ENCODE measurements at places on chromosomes 1 and 21.
A peak's percentile ranks its signal among the peaks of the same experiment; 100 is the strongest.

DNA sequence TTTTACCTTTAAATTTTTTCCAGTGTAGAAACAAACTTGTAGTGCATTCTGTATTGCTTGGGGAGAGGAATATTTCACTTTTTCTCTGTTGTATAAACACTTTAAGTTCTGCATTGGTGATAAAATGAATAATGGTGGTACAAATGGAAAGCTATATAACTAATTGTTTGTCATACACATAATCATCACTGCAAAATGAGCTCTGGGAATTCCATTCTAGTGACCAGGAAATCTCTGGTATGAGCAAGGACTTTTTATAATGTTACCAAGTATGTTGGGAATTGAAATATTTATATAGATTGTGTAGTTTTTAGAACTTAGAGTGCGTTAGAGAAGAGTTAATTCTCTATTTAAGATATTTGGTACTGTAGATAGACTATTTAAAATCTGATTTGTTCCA is 5.0 kb upstream of the FMN2 start:
- DNase-seq: no peak

GRCh38 chr1:172356620-172357019 is 63.9 kb upstream of the C1orf105 start:
- DNase-seq: no peak

GRCh38 chr1:45260244-45260643 is 53.8 kb upstream of the ZSWIM5 start:
- no peak for DNase-seq

GRCh38 chr1:218478336-218478735 is 133.2 kb downstream of the TGFB2 start:
- no peak for DNase-seq

DNA sequence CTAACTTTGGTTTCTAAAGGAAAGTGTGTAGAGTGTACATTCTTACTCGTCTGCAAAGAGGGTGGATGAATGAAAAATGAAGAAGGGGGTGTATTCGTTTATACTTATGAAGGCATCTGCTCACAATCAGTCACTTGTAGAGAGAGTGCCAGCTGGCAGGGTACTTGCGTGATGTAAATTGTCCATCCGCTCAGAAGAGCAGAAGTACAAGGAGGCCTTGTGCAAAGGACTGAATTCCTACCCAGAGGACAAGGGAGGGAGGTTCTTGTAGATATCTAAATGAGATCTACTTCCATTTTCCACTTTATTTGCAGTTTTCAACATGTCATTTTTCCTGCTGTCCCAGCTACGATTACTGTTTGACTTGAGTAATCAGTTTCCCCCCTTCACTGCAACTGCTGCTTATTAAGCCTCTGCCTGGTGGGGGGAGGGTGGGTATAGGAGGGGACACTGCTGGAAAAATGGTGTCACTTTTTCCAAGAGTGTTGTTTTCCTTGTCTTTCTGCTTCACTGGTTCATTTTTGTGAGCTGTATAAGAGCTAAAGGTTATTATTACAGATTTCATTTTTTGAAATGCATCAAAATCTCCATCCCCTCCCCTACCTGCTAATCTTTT is 67.3 kb downstream of the LAMC1 start:
- no peak for DNase-seq

GRCh38 chr1:100995198-100995988 is 30.2 kb downstream of the DPH5 start:
- no peak for DNase-seq

- DNase-seq: no peak
These were observed 49.7 kb downstream of the PBX1 start for GRCh38 chr1:164608651-164609057.

DNA sequence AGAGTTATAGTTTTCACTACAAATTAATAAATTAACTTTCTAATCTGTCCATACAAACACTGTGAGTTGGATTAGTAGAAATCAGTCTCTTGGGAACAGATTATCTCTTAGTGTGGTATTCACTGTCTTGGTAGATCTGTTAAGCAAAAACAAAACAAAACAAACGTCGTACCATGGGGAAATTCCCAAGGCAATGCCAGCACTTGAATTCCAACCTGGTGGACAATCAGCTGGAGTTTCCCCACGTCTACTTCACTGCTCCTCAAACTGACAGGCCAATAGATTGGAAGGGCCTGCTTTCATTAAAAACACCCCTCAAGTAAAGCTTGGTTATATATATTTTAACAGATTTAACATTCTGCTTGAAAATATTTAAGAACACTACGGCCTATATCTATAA is 31.9 kb downstream of the GDAP2 start:
- no peak for DNase-seq

- DNase-seq: no peak
These were observed 62.6 kb downstream of the MAP3K7CL start for GRCh38 chr21:29193072-29193471.

- no peak for DNase-seq
These were observed 51.6 kb upstream of the MACF1 start for GRCh38 chr1:39152923-39153322.

DNA sequence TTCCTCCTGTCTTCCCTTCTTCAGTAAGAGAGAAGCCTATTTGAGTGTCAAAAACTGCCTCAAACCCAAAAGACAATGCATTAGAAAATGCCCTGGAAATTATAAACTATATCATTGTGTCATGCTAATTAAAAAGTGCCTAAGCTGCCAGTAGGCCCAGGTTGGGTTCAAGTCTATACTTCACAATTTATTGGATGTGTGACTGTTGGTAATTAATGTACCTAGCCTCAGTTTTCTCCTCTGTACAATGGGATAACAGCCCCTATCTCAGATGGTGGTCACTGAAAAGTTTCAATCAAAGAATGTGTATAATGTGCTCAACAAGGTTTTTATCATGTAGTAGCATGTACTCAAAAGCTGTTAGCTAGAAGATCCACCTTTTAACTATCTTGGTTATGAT is 246.9 kb upstream of the DUSP10 start:
- no peak for DNase-seq

DNA sequence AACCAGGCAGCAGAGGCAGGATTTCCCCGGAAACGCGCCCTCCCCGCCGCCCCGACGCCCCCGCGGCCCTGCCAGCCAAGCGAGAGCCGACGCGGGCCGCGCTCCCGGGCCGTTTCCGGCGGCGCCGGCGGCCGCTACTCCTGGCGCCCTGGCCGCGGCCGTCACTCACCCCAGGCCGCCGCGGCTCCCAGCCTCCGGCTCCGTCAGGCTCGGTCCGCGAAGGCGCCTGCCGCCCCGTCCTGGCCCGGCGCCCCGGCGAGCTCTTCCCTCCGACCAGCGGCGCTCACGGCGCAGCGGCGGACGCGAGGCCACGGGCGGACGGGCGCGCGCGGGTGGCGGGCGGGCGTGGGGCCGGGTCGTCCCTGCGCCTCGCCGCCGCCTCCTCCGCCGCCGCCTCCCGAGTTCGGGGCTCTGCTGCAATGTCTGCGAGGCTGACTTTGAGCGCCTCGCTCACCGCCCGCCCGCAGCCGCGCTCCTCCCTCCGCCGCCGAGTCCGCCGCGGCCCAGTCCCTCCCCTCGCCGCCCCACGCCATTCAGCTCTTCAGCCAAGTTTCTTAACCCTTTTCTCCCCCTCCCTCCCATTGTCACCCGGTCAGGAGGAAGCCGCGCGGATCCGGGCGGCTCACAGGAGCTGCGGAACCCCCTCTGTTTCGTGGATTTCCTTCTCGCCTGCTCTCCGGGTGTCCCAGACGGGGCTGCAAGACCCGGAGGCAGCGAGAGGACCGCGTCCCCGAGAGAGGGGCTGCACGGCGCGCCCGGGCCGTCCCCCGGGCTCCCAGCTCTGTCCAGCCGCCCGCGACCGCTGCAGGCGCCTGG is at the start of gene NRIP1:
Gene NRIP1 (minus strand): TSS at position 425 of the 816 bp plus-strand sequence. CDS start 96,808 bp downstream, outside the sequence.
- peak; percentile 87 for DNase-seq

DNA sequence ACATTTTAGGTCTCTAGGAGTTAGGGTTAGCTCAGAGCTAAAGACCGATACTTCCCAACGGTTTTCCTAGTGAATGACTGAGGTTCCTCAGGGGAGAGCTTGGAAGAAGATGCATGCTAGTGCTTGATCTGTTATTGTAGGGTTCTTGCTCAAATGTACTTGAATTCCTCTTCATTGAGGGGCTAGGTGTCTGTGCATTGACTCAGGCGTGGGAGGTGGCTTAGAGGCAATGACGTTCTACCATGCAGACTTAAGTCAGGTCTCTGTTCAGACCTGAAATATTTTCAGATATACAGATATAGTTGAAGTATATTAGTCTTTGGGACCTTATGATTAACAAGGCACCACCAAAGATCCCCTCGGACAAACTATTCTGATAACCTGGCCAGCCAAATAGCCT is 23.5 kb downstream of the S100A10 start:
- no peak for DNase-seq

GRCh38 chr1:109975718-109976117 is 8.8 kb upstream of the AHCYL1 start:
- no peak for DNase-seq

DNA sequence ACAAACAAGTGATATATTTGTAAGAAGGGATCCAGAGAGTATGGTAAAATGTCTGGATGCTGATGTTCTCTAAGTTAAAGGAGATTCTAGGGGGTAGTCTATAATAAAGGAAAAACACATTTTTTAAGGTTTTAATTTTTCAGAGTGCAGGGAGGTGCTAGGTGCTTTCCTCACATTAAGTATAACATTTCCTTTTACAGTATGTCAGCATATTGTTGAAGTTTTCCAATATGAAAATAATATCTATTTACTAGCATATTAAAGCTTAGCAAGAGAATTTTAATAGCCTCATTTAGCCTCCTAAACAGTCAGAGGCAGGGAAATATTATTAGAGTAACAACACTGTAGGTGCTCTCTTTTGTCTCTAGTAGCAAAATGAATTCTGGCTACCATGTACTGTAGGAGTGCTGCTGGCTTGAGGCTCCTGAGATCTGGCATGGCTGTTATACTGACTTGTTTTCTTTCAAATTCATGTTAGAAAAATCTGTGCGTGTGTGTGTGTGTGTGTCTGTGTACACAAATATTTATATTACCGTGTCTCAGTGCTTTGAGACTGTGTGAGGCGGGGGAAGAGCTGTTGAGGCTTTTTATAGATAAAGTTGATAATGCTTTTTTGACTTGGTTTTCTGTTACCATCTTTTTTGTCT is 71.0 kb downstream of the POU2F1 start:
- no peak for DNase-seq

DNA sequence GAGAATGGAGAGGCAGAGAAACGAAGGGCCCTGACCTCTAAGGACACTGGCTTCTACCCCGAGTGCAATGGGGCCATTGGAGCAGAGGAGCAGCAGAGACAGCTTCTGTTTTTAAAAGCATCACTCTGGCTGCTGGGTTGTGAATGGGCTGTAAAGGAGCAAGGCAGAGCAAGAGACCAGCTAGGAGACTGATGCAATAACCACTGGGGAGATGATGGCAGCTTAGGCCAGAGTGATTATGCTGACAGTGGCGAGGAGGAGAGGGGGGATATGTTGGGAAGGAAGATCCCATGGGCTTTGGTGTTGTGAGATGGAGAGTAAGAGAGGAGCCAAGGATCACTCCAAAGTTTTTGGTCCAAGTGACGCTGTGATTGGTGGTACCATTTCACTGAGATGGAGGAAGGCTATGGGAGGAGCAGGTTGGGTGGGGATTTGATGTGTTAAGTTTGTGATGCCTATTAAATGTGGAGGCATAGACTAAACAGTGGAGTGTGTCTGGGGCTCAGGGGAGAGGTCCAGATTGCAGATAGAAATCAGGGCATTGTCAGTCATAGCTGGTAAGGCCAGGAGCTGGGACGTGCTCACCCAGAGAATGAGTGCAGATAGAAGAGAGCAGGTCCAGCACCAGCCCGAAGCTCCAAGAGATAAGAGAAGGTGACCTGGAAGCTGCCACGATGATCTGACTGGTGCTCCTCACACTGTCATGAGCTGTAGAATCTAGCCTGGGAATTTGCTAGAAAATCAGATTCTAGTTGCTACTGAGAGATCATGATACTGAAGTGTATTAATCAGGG is 11.0 kb downstream of the TRAF5 start:
- DNase-seq: no peak

DNA sequence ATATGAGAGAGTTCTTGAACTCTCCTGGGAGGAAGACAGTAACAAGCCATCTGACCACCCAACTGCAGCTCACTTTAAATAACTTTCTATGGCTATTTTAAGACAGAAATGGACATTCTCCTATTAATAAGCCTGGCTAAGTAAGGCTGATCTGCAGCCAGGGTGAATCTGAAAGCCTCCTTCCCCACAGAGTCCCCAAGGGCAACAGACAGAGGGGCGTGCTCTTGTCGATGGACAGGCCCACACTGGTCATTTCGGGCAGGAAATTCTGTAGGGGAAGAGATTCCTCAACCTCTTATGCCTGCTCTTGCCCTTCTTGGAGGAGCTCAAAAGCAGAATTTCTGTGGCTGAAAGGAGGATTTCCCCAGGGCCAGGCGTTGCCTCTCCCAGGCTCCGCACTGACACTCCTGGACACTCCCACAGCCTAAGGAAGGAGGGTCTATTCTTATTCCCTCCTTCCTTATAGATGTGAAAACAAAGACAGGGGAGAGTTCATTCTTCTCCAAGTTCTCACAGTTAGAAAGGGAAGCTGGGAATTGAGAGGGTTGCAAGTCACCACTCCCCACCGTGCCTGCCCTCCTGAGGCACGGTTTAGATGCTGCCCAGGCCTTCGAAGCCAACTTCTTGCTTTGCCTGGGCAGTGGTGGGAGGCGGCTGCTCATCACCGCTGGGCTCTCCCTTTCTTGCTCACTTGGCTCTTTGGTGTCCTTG is 17.9 kb upstream of the KANK4 start:
- DNase-seq: no peak
